Caco-2 (cell line): ENCODE measurements at places on chromosomes 5 and 9. TPM values are rescaled to one million over a fixed set of nuclear protein-coding genes. Genes with fewer than 3 reads are reported as not detected.
A peak's percentile ranks its signal among the peaks of the same experiment; 100 is the strongest.

DNA sequence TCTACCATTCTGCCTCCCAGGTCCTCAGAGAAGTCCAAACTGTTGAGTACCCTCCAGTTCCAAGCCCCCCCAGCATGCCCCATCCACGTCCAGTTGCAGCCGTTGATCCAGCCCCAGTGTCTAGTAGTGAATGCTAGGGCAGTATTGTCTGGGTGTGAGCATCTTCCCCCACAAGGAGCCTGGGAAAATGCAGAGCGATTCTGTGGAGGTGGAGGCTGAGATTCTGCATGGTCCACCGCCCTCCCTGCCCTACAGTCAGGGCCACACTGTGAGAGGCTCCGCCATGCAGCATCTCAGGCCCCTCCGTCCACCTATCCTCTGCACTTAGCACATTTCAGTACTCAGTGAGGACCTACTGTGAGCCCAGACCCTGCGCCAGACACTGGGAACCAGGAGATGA lies 135.9 kb downstream of the GABBR2 start:
- H3K36me3 ChIP-seq = no peaks in the 10 kb centered on the region
- no peaks in the 10 kb centered on the region for H3K4me1 ChIP-seq
- H3K27ac ChIP-seq = no peak overlapping the region
- H3K4me3 ChIP-seq = no peak overlapping the region
- no peak for DNase-seq

SWI5 gene
- total RNA-seq = 18.0 and 19.8 TPM in 2 replicates

DNA sequence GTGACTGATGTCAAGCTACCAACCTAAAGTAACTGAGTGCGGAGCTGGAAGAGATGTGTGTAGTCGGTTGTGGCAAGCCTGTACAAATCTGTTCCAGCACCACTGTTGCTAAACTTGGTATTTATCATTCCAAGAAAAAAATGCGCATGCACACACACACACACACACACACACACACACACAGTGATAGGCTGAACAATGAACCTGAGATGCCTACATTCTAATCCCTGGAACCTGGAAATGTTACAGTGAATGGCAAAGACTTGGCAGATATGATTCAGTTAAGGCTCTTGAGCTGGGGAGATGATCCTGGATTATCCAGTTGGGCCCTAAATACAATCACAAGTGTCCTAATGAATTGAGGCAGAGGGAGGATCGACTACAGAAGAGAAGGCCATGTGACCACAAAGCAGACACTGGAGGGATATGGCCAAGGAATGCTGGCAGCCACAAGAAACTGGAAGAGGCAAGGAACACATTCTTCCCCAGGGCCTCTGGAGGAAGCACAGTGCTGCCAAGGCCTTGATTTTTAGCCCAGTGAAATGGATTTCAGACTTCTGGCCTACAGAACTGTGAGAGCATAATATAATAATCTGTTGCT lies 49.7 kb upstream of the LHFPL2 start:
- no peak overlapping the region for H3K4me3 ChIP-seq
- no peaks in the 10 kb centered on the region for H3K27me3 ChIP-seq
- no peak for DNase-seq
- peaks cover 30% of the 10 kb centered on the region for H3K4me1 ChIP-seq
- no peak overlapping the region for H3K27ac ChIP-seq

DNA sequence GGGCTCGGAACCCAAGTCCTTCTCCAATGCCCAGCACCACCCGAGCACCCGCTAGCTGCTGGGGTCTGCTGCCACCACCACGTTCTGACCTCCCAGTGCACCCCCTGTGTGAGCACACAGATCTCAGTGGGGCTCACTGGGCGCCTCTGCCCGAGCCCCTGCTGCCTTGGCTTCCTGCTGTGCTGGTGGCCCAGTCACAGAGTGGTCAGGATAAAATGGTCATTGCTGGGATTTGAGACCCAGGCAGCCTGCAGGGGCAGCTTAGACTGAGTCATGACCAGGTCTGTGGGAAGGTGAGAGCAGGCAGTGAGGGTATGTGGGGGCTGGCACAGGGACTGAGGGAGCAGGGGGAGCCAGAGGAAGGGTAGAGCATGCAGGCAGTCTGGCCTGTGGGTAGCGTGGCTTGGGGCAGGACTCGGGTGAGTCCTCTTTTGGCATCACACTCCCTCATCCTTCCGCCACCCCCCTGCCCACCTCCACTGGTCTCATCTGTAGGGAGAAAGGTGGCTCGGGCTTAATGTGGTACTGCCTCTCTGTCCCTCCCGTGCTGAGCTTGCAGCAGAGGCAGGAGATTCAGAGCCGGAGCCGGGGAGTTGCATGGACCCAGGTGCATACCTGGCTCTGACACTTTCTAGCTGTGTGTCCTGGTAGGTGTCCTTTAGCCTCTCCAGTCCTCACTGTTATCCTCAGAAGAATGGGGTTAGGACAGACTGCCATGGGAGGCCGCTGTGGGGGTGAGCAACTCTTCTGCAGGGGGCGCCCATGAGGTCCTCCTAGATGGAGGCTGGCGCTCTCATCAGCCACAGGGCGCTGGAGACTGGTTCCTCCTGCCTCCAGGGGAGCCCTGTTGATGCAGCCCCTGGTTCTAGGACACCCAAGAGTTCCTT lies 32.1 kb downstream of the USP20 start:
- DNase-seq = no peak
- no peaks in the 10 kb centered on the region for H3K27me3 ChIP-seq
- H3K4me1 ChIP-seq = no peaks in the 10 kb centered on the region
- no peak overlapping the region for H3K4me3 ChIP-seq
- H3K27ac ChIP-seq = no peak overlapping the region
- H3K36me3 ChIP-seq = no peaks in the 10 kb centered on the region

- H3K4me1 ChIP-seq = peaks cover 16% of the 10 kb centered on the region
- DNase-seq = no peak
- no peaks in the 10 kb centered on the region for H3K36me3 ChIP-seq
- H3K27ac ChIP-seq = no peak overlapping the region
These were observed 330.2 kb downstream of the PIK3R1 start for GRCh38 chr5:68545636-68546295.

OR1J2 gene
- not detected in 2 replicates for total RNA-seq

GRCh38 chr9:95764533-95765319 lies 110.8 kb upstream of the ERCC6L2 start:
- no peak for DNase-seq
- no peaks in the 10 kb centered on the region for H3K27me3 ChIP-seq
- H3K27ac ChIP-seq = no peak overlapping the region

DNA sequence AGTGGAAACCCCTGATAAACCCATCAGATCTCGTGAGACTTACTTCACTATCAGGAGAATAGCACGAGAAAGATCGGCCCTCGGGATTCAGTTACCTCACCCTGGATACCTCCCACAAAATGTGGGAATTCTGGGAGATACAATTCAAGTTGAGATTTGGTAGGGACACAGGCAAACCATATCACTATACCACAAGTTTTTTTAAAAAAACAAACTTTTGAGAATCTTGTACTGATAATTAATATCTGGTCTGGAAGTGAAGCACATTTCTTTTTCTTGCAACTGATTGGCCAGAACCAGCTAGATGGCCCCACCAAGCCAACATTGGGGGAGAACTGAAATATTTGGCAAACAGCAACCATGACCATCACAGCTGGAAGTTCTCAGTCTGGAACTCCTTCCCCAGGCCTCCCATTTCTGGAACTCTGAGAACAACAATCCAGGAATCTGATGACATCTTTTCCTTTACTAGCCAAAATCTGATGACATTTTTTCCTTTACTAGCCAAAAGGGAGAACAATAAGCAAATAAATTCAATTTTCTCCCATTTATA lies 51.8 kb upstream of the CDKN2B start:
- no peaks in the 10 kb centered on the region for H3K36me3 ChIP-seq
- DNase-seq = no peak
- no peak overlapping the region for H3K4me3 ChIP-seq

GRCh38 chr5:149780043-149780737 lies 50.1 kb downstream of the PPARGC1B start:
- no peak overlapping the region for H3K27ac ChIP-seq
- H3K4me3 ChIP-seq = no peak overlapping the region
- H3K4me1 ChIP-seq = peaks cover 13% of the 10 kb centered on the region; the same call in 1 of the 2 replicates
- no peak for DNase-seq
- no peaks in the 10 kb centered on the region for H3K27me3 ChIP-seq

FGF1 gene
- not detected in 2 replicates for total RNA-seq

GRCh38 chr5:56596155-56596554 lies 219.2 kb upstream of the MAP3K1 start:
- no peak overlapping the region for H3K4me3 ChIP-seq
- H3K27me3 ChIP-seq = no peaks in the 10 kb centered on the region
- no peak overlapping the region for H3K27ac ChIP-seq

- H3K4me3 ChIP-seq = no peak overlapping the region
- H3K36me3 ChIP-seq = peaks cover 2% of the 10 kb centered on the region
- H3K27ac ChIP-seq = no peak overlapping the region
- H3K27me3 ChIP-seq = no peaks in the 10 kb centered on the region
These were observed 65.7 kb upstream of the TBC1D9B start for GRCh38 chr5:179973391-179973790.

GRCh38 chr5:10031817-10032216 lies 217.9 kb downstream of the ATPSCKMT start:
- H3K4me3 ChIP-seq = no peak overlapping the region
- DNase-seq = peak; percentile 9
- H3K27ac ChIP-seq = no peak overlapping the region
- no peaks in the 10 kb centered on the region; the same call in 1 of the 2 replicates for H3K36me3 ChIP-seq

DNA sequence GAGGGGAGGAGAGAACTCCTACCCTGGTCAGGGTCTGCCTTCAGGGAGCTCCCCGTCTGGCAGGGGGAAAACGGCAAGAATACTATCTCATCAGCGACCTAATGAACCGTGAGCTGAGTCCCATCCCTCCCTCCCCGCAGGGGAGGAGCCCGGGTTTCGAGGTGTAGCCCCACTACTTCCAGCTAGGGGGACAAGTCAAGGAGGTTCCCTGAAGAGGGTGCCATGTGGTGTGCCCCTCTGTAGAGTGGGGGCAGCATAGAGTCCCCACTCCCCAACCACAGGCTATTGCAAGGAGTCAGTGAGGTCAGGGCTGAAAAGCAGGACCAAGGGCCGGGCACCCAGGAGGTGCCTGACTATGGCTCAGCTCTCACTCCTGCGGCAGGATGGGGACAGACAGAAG lies 50.9 kb upstream of the RXRA start:
- H3K27ac ChIP-seq = no peak overlapping the region
- no peaks in the 10 kb centered on the region for H3K4me1 ChIP-seq
- H3K4me3 ChIP-seq = no peak overlapping the region
- DNase-seq = no peak

- H3K4me1 ChIP-seq = no peaks in the 10 kb centered on the region
- H3K36me3 ChIP-seq = no peaks in the 10 kb centered on the region
- no peaks in the 10 kb centered on the region for H3K27me3 ChIP-seq
These were observed 40.4 kb downstream of the ABLIM3 start for GRCh38 chr5:149181732-149182131.

- no peaks in the 10 kb centered on the region for H3K36me3 ChIP-seq
- H3K27me3 ChIP-seq = no peaks in the 10 kb centered on the region
- peak; percentile 4 for DNase-seq
These were observed 26.6 kb upstream of the PIP5K1B start for GRCh38 chr9:68678430-68678829.

DNA sequence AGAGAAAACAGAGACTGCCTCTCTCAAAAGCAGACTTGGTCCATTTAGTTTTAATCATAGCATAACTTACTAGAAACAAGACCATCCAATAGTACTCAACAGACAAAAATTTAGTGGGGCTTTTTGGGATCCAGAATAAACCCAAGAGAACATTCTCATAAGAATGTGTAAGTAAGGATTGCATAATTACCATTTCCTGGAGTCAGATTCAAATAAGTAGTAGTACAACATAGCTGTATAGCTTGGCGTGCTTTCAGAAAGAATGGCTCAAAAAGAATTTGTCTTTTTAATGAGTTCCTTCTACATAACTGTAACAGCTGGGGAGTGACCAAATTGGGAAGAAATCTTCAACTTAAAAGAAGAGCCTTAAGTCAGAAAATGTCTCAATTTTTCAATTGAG lies 145.4 kb downstream of the DENND1A start:
- H3K4me1 ChIP-seq = peaks cover 24% of the 10 kb centered on the region
- no peak for DNase-seq
- no peaks in the 10 kb centered on the region for H3K27me3 ChIP-seq
- no peaks in the 10 kb centered on the region for H3K36me3 ChIP-seq
- no peak overlapping the region for H3K27ac ChIP-seq

ZNF608 gene
- total RNA-seq = 17.5 and 24.0 TPM in 2 replicates

SELENOP gene
- total RNA-seq = 114 and 153 TPM in 2 replicates

GRCh38 chr9:132518626-132519025 lies 63.8 kb upstream of the BARHL1 start:
- no peak for DNase-seq
- no peaks in the 10 kb centered on the region for H3K27me3 ChIP-seq
- H3K27ac ChIP-seq = no peak overlapping the region

GRCh38 chr5:178250263-178250662 lies 17.7 kb upstream of the PHYKPL start:
- no peak for DNase-seq
- no peaks in the 10 kb centered on the region; the same call in 1 of the 2 replicates for H3K27me3 ChIP-seq
- no peaks in the 10 kb centered on the region for H3K4me1 ChIP-seq

RAB14 gene
- 70.3 and 73.2 TPM in 2 replicates for total RNA-seq

DNA sequence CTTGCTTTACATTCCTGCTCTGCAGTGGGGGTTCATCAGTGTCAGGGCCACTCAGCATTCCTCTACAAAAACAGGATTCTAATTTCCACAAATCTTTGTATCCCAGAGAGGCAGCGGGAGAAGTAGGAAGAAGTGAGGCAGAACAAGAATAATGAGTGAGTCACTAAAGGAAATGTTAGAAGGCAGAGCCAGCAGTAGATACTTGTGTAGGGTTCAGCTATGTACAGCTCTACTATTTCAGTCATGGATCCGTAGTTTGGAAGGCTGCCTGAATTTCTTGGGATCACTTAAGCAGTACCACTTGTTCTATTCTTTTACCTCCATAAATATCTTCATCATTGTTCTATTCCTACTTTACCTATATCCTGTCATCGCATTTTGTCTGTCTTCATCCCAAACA lies 246.3 kb upstream of the TLE4 start:
- H3K4me3 ChIP-seq = no peak overlapping the region
- DNase-seq = no peak
- no peaks in the 10 kb centered on the region for H3K4me1 ChIP-seq
- no peaks in the 10 kb centered on the region for H3K27me3 ChIP-seq

DNA sequence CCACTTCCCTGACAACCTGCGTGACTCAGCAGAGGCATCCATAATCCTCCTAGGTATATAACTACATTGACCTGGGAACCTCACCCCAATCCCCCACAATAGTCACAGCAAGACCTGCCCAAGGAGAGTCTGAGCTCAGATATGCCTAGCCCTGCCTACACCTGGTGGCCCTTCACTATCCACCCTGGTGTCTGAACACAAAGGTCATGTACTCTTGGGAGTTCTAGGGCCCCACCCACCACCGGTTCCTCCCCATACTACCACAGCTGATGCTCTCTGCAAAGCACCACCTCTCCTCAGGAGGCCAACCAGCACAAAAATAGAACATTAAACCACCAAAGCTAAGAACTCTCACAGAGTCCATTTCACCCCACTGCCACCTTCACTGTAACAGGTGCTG lies 34.8 kb upstream of the CARTPT start:
- no peak overlapping the region for H3K4me3 ChIP-seq
- no peaks in the 10 kb centered on the region for H3K36me3 ChIP-seq
- DNase-seq = no peak
- H3K4me1 ChIP-seq = no peaks in the 10 kb centered on the region

STK10 gene
- 10.3 and 15.6 TPM in 2 replicates for total RNA-seq

- H3K27ac ChIP-seq = no peak overlapping the region
- no peaks in the 10 kb centered on the region for H3K27me3 ChIP-seq
- H3K36me3 ChIP-seq = no peaks in the 10 kb centered on the region
- no peak for DNase-seq
These were observed 29.2 kb downstream of the PCDHGC5 start for GRCh38 chr5:141517880-141518617.
